Activated T-cell treated with anti-CD3 and anti-CD28 coated beads, Interleukin-2, amount 50 U/mL, for 24 hours (primary cell): ENCODE measurements at places on chromosomes 6 and 20.
A peak's percentile ranks its signal among the peaks of the same experiment; 100 is the strongest.

- no peak for DNase-seq
Measured at GRCh38 chr6:159250633-159251032, 81.4 kb downstream of the FNDC1 start.

- DNase-seq, result peak; percentile 98
Measured at GRCh38 chr6:36546920-36547645, at the start of gene STK38. STK38 (minus strand) TSS chr6:36547479; CDS start chr6:36540202, 7,277 bp downstream.

GRCh38 chr6:5128351-5128750 is 43.2 kb downstream of the PPP1R3G start:
- no peak for DNase-seq

- DNase-seq, result no peak
Measured at GRCh38 chr6:81589465-81590313, 162.8 kb downstream of the TENT5A start.

DNA sequence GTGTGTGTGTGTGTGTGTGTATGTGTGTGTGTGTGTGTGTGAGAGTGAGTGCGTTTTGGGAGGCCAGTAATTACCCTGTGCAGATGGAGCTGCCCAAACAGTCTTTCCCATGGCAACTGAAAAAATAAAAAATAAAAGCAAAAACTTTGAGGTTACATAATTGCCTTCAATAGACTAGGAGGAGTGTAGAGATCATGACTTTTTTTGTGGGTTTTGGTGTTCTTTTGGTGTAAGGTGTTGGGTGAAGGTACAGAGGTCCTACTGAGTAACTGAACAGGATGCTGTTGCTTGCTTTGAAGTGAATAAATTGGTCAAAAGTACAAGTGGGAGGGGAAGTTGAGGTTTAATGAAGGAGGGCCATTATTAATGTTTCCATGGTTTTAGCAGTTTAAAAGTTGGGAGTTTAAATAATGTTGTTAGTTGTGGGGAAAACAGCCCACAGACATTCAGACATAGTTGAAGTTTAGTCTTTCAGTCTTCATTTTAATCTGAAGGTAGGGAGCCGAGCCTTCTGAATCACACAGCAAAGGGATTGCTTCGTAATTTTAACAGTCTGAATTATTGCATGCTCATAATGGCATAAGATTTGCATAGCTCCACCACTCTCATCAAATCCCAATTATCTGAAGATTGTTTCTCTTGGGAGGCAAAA is 251.4 kb downstream of the PRL start:
- no peak for DNase-seq
